ENCODE measurements at places on chromosomes 3 and 15.

- no peak for DNase-seq
Measured at GRCh38 chr3:18044191-18044590, 301.8 kb upstream of the TBC1D5 start.

DNA sequence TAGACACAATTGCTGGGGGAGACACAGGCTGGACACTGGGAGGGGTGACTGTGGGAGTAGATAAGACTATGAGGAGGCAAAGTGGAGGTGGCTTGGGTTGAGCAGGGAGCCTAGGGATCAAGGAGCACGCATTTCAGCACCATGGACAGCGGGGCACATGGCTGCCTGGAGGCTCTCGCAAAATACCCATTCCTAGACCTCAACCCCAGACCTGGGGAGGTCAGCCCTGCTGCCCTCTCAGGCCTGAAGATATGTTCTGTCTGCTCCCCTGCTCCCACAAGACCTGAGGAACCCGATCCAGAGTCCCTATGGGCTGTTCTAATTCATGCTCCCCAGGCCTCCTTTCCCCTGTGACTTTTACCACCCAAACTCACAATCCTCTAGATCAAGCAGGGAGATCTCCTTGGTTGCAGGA, 16.0 kb upstream of the CPEB1 start:
- no peak for DNase-seq

GRCh38 chr15:71282076-71282475, 166.8 kb downstream of the THSD4 start:
- DNase-seq: no peak

GRCh38 chr3:190785047-190785446, 77.4 kb downstream of the GMNC start:
- DNase-seq: no peak

DNA sequence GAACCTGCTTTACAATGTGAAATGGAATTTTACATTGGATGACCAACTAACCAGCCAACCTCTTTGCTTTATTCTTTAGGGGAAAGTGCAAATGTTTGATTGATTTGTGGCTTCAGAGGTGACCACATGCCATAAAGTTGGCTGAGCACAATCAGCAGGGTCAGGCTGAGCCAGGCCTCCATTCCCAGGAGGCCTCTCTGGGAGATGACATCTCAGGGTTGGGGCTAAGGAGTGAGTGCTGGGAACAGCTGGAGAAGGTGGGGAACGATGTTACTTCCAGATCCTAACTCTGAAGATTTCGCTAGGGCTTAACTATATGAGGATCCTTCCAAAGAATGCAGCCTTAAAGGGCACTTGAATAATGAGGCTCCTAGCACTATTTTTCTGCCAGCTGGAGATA, 131.7 kb downstream of the ATP10A start:
- no peak for DNase-seq

- no peak for DNase-seq
Measured at GRCh38 chr15:98231696-98232440, 271.4 kb downstream of the ARRDC4 start.

DNA sequence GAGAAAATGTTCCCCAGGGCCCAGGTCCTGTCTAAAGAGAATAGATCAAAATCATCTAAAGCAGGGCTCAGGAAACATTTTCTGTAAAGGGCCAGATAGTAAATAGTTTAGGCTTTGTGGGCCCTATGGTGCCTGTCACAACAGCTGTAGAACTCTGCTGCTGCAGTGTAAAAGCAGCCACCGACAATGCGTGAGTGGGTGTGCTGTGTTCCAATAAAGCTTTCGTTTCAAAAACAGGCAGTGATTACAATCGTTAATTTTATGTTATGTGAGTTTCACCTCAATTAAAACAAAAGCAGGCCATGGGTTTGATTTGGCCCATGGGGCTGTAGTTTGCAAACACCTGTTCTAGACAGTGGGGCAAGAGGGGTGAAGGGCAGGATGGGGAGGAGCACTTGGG, 12.5 kb upstream of the HEG1 start:
- no peak for DNase-seq

DNA sequence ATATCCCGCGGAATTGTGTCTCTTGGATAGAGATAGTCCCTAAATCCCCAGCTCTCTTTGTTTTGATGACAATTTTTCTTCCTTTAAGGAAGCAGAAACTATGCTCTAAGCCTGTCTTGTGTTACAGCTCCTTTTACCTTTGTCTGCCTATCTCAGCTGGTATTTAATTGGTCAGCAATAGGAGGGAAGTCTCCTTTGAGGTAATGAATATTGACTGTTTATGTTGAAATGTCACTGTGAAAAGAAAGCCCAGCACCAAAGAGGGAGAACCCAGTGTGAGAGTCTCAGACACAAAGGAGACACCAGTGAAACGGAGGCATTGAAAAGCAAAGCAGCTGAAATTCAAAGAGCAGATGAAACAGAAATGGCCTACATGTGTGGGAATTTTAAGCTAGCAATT, 372.6 kb downstream of the NR2F2 start:
- no peak for DNase-seq

DNA sequence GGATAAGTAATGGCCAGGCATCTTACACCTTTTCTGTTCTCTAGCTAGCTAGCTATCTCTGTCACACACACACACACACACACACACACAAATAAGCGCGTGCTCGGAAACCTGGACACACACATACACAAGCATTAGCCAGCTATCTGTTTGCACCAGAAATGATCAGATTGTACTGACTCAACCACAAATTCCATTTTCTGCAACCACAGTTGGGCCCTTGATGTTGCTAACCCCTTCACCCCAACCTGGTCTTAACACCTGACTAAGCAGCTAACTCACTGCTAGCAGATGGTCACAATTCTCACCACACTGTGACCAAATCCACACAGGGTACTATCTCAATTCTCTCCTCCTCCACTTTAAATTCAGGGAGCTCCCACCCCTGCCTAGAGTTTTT, 183.0 kb upstream of the THBS1 start:
- no peak for DNase-seq

DNA sequence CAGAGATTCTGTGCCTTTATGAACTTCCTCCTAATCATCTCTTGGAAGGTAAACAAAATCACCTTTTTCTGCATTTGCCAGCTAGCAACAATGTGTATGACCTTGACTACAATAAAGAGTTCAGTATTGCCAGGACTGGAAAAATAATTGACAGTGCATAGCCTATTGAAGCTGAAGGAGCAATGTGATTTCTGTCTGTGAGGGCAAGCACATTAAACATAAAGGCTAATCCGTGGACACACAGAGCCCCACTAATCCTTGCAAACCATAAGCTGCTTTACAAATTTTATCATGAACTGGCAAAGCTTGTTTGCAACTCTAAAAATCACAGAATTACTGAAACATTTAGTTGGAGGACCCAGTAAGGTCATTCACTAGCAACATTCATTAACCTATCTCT, 563.8 kb downstream of the PYDC2 start:
- DNase-seq: no peak

GRCh38 chr3:114392831-114393230, 99.0 kb downstream of the TIGIT start:
- no peak for DNase-seq

DNA sequence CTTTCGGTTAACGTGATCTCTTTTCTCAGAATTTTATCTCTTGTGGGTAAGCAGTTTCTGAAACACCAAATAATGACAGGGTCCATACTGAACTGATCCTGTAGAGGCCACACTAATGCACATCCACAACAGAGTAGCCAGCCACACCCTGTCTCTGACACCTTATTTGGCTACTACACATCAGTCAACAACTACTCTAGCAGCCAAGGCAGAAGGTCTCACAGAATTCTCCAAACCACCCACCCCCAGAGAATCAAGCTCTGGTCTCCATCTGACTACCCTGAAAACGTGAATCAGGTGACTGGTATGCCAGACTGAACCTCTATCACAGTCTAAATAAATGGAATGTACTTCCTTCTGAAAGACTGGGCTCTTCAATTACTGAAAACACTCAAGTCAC, 38.0 kb downstream of the EDC3 start:
- DNase-seq: no peak

DNA sequence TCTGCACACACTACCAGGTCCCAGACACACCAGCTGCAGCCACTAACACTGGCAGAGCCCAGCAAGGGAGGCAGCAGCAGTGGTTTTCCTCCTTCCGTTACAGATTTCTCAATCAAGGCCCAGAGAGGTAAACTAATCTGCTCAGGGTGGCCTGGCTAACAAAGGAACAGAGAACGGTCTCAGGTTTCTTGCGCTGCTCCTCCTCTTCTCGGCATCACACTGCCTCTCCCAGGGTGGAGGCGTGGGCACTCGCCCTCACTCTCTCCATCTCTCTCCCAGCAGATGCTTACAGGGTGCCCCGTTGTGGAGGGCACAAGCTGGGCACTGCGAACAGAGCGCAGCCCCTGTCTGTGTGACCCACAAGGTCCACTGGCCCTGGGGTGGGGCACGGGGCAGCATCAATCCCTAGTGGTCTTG, 228.7 kb downstream of the VPS13C start:
- no peak for DNase-seq

All from activated naive CD4-positive, alpha-beta T cell treated with anti-CD3 and anti-CD28 coated beads, Interleukin-2, amount 50 U/mL, for 72 hours (primary cell).